ENCODE measurements at places on chromosomes 4 and X.

- no peak for DNase-seq
Observed at GRCh38 chr4:85642356-85643100, 167.6 kb downstream of the ARHGAP24 start.

- no peak for DNase-seq
Observed at GRCh38 chr4:142402900-142403299, 443.2 kb downstream of the INPP4B start.

DNA sequence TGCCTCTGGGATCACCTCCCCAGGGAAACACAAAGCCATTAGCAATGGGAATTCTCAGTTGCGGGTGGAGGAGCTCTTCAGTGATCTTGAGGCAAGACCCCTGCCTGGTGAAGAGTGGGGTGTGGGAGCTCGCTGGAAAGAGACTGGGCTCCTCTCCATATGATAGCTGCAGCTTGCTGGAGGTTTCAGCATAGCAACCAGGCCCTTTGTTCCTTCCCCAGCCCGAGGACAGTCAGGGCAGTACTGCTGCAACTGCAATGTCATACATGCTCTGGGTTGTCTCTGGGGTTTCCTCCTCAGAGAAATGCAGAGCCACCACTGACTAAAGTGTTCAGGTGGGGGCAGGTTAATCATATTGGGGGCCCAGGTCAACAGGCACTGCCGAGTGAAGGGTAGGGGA lies 81.3 kb downstream of the ARHGAP24 start:
- no peak for DNase-seq

DNA sequence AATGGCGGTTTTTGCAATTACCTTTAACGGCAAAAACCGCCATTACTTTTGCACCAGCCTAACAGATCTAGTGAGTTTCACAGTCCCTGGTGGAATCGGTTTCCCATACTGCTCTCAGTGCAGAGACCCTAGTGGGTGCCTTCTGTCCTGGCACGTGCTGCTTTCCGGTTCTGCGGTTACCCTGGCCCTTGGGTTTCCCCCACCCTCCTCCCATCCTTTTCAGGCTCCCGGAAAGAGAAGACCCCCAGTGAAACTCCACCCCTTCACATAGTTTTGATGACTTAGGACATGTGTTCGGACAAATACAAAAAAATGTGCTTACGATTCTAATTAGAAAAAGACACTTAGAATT lies 36.9 kb downstream of the NLGN3 start:
- no peak for DNase-seq

GRCh38 chr4:184163813-184164212 lies 53.9 kb downstream of the ENPP6 start:
- peak; percentile 48 for DNase-seq

GRCh38 chr4:8560265-8561047 lies 19.7 kb upstream of the GPR78 start:
- DNase-seq = no peak

- no peak for DNase-seq
Observed at GRCh38 chrX:75276666-75277065, 2.8 kb downstream of the UPRT start.

GRCh38 chr4:153438916-153439756 lies 27.0 kb upstream of the TMEM131L start:
- no peak for DNase-seq

DNA sequence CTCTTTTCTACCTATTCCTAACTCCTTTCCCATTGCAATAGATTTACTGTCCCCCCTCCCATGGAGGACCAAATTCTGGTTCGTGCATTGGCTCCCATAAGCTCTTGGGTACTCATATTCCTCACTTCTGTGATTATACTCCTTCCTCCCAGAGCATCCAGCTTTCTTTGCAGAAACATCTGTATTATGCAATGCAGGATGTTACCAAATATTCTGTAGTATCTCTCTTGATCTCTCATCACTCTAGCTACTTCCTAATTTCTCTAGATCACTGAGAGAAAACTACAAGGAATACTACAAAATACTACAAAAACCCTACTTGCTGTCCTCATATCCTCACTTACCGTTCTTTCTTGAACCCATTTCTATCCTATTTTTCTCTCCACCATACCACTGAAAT lies 395.9 kb upstream of the HS3ST1 start:
- peak; percentile 79 for DNase-seq

GRCh38 chrX:55240788-55241340 lies 20.7 kb downstream of the PAGE5 start:
- DNase-seq = no peak

DNA sequence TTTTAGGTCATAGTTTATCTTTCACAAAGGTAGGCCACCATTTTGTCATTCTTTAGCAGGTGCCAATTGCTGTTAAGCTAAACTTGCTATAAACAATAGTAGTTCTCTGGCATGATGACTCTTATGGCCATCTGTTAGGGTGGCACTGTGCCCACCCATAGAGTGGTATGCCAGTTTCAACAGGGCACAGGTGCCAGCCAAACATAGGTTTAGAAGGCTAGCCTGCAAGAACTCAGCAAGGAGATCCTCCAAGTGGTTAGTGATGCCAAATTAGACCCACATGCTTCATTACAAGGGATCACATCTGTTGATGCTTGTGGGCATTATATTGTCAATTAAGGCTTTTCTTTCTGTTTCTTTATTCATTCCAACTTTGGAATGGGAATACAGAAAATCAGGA lies 204.5 kb downstream of the FMR1NB start:
- DNase-seq = no peak

- no peak for DNase-seq
Observed at GRCh38 chrX:143768976-143769375, 48.4 kb upstream of the SPANXN2 start.

- DNase-seq = no peak
Observed at GRCh38 chr4:164770010-164770724, 16.2 kb downstream of the SMIM31 start.

GRCh38 chr4:40150932-40151331 lies 45.9 kb upstream of the RHOH start:
- no peak for DNase-seq

GRCh38 chr4:153705743-153706468 lies 21.8 kb downstream of the TLR2 start:
- DNase-seq = peak; percentile 38

DNA sequence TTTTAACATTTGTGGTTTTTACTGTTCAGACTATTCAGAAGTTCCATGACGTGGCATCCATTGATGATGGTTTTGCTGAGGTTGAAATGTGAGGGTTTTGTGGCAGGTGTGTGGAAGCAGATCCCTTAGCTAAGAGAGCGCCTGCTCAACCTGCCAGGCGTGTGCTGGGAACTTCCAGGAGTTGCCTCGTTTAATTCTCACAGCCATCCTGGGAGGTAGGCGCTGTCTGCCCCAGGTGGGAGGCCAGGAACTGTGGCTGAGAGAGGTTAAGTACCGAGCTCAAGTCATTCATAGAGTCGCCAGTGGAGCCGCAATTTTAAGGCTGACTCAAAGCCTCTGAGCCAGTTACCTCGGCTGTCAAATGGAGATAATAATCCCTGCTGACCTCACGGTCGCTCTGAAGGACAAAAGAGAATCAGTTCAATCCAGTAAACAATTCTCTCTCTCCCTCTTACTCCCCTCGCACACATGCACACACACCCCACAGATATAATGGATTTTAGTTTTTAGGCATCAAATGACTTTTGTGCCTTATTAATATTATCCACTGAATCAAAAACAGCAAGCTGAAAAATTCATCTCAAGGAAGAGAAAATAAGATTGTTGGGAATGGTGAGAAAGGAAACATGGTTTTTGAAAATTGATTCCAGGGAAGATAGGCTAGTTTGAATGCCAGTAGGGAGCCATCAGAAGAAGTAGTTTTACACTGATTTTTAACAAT lies 171.3 kb downstream of the PTTG2 start:
- DNase-seq = no peak

- DNase-seq = no peak
Observed at GRCh38 chr4:137310593-137311490, 221.5 kb downstream of the PCDH18 start.

GRCh38 chrX:109398833-109399232 lies 83.1 kb downstream of the GUCY2F start:
- DNase-seq = no peak

DNA sequence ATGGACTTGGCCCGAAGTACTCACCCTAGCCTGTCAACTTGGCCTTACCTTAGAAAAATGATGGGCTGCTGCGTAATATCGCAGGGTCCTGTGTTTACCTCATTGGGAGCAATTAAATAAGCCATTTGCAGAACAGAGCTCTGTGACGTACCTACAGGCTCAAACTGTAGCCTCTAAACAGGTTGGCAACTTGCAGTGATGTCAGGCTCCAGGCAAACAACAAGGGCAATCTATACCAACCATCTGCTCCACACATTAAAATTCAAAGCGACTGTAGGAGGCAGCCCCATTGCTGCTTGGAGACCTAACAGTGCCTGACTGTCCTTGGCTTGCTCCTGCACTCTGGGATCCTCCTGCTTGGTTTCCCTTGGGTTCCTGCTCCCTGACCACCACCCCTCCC lies 17.2 kb downstream of the VGLL1 start:
- DNase-seq = no peak

DNA sequence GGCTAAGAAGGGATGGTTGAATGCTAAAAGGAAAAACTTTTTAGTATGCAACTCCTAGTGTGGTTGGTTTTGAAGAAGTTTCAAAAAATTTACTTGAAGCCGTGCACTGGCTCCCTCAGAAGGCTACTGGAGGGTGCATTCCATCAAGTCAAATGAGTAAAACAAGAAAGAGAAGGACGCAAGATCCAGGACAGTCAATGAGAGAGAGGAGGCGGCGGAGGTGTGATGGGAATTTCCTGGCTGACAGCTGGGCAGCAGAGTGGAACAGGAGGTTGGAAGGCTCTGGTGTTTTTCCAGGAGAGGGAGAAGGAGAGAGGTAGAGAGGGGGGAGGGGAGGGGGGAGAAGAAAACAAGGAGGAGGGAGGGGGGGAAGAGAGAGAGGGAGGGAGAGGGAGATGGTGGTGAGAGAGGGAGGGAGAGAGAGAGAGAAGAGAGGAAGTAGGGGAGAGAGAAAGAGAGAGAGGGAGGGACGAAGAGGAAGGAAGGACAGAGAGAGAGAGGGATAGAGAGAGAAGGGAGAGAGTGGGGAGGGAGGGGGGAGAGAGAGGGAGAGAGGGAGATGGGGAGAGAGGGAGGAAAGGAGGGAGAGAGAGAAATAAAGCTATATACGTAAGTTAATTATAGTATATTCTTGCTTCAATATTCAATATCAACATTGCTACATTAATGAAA lies 126.4 kb downstream of the SH3KBP1 start:
- DNase-seq = no peak

- no peak for DNase-seq
Observed at GRCh38 chrX:139063364-139063763, 351.8 kb upstream of the FGF13 start.

- DNase-seq = peak; percentile 82
Observed at GRCh38 chr4:55330241-55330640, 15.8 kb upstream of the SRD5A3 start.

DNA sequence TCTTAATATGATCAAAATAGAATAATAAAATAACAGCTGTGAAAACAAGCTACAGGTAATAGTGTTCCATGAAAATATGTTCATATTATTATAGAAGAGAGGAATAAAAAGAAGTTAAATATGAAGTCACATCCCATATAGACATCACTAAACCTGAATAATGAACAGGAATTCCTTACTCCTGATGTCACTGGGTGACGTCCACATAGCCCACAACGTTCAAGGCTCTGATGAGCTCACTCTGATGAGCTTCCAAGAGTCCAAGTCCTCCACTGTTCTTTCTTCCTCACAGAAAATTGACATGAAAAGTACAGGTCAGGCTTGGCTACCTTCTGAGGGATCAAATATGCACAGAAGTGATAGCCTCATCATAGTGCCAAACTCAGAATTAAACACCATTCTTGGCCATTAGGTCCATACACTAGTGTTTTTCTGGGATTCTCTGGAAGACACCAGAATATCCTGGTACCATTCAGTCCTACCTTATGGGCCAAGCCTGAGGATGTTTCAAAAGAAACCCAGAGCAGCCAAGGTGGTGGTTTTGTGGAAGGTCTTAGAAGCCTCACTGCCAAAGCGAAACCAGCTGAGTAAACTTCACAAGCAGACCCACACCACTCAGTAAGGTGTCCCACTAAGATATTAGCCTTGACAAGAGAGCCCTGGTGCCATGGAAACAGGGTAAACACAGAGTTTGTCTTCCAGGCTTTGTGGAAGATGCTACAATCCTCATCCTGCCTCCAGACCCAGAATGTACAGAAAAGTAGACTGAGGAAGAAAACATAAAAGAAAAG lies 138.4 kb upstream of the HHIP start:
- no peak for DNase-seq

- DNase-seq = no peak
Observed at GRCh38 chrX:110317061-110317819, 645 bp downstream of the AMMECR1 start.

GRCh38 chrX:141673946-141674345 lies 24.6 kb downstream of the SPANXD start:
- DNase-seq = no peak

GRCh38 chrX:136879001-136879687 lies 1.4 kb downstream of the RBMX start:
- DNase-seq = peak; percentile 28

DNA sequence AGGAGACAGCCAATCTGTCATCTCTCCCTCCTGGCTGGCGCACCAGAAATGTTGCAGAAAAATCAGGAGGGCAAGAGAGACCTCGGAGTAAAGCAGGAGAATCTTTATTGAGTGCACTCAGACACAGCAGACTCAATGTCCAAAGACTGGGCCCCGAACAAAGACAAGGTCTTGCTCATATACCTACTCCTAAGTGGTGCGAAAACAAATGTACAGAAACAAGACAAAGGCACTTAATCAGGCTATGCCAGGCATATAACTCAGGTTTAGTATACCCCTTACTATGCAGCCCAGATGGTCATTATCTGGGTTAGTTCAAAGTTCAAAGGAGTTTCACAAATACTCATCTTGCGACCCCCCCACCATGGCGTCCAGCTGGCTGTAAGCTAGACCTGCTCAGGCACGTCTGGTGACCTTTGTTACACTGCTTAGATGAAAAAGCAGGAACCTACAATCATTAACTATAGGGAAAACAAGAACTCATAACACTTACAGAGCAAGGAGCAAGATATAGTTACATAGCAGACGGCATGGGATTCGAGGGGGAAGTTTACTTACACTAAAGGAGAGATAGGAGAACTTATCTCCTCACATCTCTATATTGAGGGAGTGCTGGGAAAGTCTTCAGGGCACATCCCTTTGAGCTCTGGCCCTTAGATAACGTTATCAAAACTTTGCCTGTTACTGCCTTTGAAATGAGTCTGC lies 27.5 kb downstream of the SULT1E1 start:
- DNase-seq = no peak

DNA sequence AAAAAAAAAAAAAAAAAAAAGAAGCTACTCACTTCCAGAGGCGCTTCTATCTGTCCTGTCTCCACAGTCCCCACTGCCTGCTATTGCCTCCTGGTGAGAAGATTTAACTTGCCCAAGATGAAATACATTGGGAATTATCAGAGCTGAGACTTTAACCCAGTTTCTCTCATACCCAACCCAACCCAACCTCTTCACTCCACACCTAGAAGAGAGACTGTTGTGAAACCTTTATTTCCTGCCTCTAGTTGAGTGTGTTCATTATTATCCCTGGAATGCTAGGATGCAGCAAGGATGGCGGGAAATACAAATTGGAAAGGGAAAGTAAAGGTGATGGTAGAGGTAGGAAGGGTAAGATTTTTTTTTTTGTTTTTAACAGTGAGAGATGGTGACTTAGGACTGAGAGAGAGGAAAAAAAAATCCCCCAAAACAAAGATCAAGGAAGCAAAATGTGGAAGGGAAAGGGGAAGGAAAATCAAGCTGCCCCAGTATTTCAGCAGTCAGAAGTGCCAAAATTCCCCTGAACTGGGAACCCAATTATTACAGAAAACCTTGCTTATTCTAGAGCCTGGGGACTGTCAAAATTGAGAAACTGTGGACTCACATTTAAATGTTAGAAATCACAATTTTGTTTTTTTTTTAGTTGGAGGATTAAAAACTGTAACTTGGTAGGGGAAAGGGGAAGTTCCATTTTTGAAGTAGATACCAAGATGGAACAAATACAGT lies 253.0 kb downstream of the PTTG2 start:
- DNase-seq = peak; percentile 93
